Heart left ventricle (tissue), 16 donors: ENCODE measurements at places on chromosomes 13 and 19. TPM values are rescaled to one million over a fixed set of nuclear protein-coding genes. Genes with fewer than 3 reads are reported as not detected.

DNA sequence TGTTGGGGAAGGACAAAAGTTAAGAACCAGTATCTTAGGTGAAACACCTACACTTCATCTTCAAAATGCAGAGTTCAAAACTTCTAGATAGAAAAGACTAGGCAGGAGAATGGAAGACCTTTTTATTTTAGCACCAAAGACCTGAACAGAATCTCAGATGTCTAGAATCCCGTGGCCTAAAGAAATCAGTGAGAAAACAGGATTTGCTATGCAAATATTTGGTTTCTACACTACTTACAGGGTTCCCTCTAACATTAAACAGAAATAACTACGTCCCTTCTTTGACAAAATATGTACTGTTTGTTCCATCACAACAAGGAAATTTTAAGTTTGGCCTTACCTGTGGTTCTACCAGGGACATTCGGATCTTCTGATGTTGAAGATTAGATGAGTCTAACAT, 21.5 kb downstream of the DIS3 start:
- DNase-seq = no peak

Gene ADPRHL1
- 160 TPM for polyA plus RNA-seq

GRCh38 chr19:23071147-23071511, 45.7 kb upstream of the ZNF730 start:
- DNase-seq = peak; percentile 32

GRCh38 chr19:30498707-30499106, 126.5 kb downstream of the ZNF536 start:
- no peak for DNase-seq

DNA sequence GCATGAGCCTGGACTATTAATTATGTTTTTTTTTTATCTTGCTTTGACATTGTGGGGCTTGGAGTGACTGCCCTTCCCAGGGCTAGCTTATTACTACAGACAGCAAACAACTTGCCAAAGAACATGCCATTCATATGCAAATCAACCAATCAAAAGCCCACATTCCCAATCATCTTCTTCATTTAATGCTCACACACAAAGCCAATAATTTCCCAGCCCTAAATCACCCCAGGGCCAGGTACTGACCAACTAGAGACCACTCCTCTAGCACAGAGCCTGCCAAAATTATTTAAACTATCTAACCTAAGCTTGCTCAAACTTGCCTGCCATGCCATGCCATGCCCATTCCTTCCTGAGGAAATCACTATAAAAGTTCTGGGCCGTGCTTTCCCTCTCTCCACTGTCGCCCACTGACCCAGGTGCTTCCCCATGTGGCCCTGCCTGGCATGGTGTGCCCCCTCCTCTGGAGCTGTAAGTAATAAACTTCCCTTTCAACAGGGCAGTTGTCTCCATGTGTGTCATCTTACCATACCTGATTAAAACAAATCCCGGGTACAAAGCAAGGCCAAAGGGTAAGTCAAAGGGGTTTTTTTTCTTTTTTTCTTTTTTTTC, 15.7 kb downstream of the PBX4 start:
- DNase-seq = no peak

Gene RPS28
- polyA plus RNA-seq = 899 TPM

DNA sequence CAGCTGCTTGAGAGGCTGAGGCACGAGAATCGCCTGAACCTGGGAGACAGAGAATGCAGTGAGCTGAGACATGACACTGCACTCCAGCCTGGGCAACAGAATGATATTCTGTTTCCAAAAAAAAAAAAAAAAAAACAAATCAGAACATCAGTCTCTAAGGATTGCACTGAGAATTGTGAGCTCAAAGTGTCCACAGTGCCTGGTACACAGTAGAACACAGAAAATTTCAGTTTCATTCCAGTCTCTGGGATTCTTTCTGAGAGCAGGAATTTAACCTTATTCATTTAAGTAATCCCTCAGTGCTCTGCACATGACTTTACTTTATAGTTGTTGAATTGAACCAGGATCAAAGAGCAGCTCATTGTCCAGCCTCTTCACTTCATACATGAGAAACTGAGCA, 25.9 kb upstream of the GATAD2A start:
- DNase-seq = no peak

- no peak for DNase-seq
Measured at GRCh38 chr13:96238241-96238640, 148.3 kb downstream of the HS6ST3 start.

Gene MRPL57
- polyA plus RNA-seq = 22.8 TPM

GRCh38 chr13:33206425-33206824, 79.1 kb downstream of the STARD13 start:
- no peak for DNase-seq

DNA sequence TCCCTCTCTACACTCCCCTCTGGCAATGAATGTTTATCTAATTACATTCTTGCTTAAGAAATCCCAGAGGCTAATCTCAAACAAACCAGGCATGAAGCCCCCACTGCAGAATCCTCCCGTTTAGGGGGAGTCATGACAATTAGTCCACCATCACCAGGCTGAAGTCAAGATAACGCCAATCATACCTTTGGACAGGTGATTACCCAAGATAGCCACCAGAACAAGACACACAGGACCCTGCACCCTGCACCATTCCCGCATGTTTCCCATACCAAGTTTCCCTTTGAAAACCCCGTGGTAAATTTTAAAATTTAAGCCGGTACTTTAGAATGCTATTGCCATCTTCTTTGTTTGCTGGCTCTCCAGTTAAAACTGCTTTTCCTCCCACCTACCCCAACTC, 64.8 kb upstream of the XPO4 start:
- no peak for DNase-seq

Gene TLE5
- polyA plus RNA-seq = 686 TPM

DNA sequence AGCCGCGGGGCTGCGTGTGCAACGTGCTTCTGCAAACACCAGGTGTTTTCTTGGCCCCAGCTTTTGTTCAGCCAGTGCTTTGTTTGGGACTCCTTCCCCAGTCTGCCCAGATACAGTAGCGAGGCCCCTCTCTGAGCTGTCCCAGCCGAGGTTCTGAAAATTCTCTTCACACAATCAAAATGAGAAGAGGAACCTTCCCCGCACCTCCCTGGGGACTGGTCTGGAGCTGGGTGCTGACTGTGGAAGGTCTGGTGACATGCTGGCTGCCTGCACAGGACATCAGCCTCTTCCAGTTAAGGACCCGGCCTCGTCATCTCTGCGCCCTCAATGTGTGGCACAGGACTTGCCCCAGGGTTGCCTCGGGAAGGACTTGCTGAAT, 4.2 kb downstream of the ATP4A start:
- DNase-seq = no peak

GRCh38 chr19:32124585-32124984, 220.8 kb upstream of the ZNF507 start:
- DNase-seq = no peak

- no peak for DNase-seq
Measured at GRCh38 chr13:106212386-106213010, 323.0 kb downstream of the EFNB2 start.

Gene ATP5F1D
- 459 TPM for polyA plus RNA-seq

GRCh38 chr13:113533161-113533840, 42.8 kb upstream of the DCUN1D2 start:
- no peak for DNase-seq

Gene IFNL1
- polyA plus RNA-seq = not detected

GRCh38 chr19:15404097-15404779, 14.6 kb downstream of the AKAP8L start:
- DNase-seq = no peak

Gene WTIP
- polyA plus RNA-seq = 9.0 TPM

- DNase-seq = no peak
Measured at GRCh38 chr13:39419876-39420275, 183.1 kb downstream of the LHFPL6 start.

Gene EPS8L1
- polyA plus RNA-seq = 3.0 TPM

Gene ZNF234
- 4.7 TPM for polyA plus RNA-seq

Gene RPS19
- polyA plus RNA-seq = 1,676 TPM

- peak; percentile 74 for DNase-seq
Measured at GRCh38 chr13:111115965-111116521, 933 bp downstream of the ARHGEF7 start.

- peak; percentile 13 for DNase-seq
Measured at GRCh38 chr19:7861619-7862412, 12.4 kb downstream of the PRR36 start.

- no peak for DNase-seq
Measured at GRCh38 chr13:108958013-108958376, 328.6 kb downstream of the MYO16 start.

- peak; percentile 88 for DNase-seq
Measured at GRCh38 chr13:51999510-51999911, 11.7 kb downstream of the ATP7B start.

Gene CLEC4G
- 0.38 TPM for polyA plus RNA-seq

- no peak for DNase-seq
Measured at GRCh38 chr19:5395556-5395955, 54.9 kb upstream of the PTPRS start.

DNA sequence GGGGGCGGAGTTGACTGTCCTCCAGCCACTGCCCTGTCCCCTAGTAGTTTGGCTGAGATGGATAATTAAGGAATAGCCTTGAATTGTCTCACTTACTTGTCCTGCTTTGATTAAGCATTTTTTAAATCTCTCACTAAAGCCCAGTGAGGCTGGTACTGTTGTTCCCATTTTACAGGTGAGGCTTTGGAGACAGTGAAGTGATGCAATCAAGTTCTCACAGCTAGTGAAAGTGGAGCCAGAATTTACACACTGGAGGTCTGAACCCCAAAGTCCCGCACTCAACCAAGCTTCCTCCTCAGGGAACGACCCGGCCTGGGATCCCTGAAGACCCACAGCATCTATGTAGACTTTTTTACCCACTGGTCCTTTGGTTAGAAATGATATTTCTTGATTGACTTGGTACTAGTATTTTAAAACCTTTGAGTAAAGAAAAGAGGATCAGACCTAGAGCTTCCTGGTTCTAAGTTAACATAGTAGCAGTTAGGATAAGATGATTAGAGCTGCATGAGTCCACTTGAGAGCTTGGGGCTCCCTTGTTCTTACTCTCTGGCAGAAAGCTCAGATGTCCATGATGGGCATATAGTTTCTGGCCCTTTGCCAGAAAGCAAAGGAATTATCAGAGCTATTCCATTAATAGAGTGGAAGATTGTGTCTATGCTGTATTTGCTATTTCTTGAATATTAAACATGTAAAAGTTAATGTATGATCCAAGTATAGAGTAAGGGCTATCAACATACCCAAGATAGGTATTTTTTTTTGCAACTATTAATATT, 154.3 kb downstream of the LMO7 start:
- no peak for DNase-seq

GRCh38 chr13:39144941-39145533, 106.8 kb downstream of the NHLRC3 start:
- DNase-seq = peak; percentile 63

DNA sequence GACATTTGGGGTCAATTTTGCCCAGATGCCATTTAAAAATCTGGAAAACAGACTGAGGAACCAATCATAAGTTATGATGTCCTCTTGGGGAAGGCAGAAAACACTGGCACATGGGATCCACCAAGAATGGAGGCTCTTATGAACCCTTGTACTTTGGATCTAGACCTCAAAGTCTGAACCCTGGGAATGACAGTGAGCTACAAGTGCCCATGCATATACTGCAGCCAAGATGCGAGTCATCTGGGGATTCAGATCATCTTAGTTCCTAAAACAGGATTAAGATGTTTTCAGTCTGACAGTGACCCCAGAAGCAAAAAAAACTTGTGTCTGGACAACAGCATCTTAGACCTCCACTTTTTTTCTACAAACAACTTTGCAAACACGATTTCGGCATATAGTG, 100.2 kb upstream of the SIAH3 start:
- DNase-seq = no peak
